ENCODE measurements at places on chromosomes 3 and 15. TPM values are rescaled to one million over a fixed set of nuclear protein-coding genes. Genes with fewer than 3 reads are reported as not detected.

GRCh38 chr3:194294895-194295214 lies 56.3 kb downstream of the CPN2 start:
- DNase-seq: no peak

SLC2A2 gene
- total RNA-seq: not detected

DNA sequence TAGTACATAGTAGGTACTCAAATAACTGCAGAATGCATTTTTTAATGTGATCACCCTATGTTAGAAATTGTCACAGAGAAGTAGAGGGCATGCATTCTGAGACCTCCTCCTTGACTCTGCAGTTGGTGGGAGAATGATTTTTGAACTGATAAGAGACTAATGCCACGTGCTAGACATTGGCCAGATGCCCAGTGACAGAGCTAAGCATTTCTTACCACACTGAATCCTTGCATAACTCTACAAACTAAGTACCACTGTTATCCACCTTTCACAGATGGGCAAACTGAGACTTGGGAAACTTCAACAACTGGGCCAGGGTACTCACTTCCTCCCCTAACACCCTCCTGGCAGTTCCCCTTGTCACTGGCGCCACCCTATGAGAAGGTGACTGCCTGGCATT lies 33.5 kb upstream of the SPATA12 start:
- DNase-seq: no peak

- DNase-seq: no peak
Observed at GRCh38 chr3:51712511-51712931, 5.7 kb downstream of the GRM2 start.

GRCh38 chr3:134666466-134666865 lies 15.6 kb upstream of the KY start:
- no peak for DNase-seq

HYAL1 gene
- 1.1 TPM for total RNA-seq

GOLGA8R gene
- 8.3 TPM for total RNA-seq

GOLGA6B gene
- 0.10 TPM for total RNA-seq

DNA sequence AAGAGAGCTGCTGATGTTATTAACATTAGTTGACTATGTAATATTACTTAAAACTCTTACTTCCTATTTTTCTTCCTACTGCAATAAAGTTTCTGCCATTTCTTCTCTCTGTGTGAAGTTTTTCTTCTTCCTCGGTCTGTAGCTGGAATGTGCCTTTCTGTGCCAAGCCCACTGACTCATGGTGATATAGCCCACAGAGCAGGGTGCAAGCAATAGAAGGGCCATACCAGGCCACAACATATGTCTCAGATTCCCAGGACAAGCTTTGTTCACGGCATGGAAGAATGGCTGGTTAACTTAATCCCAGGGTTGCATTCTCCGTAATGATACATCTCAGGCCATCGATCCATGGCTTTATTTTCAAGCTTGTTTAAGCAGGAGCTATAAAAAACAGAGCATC lies 815.3 kb downstream of the TUSC7 start:
- DNase-seq: no peak

DNA sequence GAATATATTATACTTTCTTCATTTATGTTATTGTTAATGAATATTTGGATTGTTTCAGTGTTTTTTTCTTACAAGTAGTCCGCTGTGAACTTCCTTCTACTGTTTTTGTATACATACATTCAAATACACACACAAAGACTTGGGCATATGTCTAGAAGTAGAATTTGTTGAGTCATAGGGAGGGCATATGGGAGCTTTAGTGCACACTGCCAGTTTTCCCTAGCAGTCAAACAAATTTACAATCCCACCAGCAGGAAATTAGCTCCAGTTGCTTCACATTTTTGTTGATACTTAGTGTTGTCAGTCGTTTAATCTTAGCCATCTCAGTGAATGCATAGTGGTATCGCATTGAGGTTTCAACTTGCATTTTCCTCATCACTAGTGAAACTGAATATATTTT lies 492.3 kb downstream of the DIPK2A start:
- peak; percentile 9 for DNase-seq

DNA sequence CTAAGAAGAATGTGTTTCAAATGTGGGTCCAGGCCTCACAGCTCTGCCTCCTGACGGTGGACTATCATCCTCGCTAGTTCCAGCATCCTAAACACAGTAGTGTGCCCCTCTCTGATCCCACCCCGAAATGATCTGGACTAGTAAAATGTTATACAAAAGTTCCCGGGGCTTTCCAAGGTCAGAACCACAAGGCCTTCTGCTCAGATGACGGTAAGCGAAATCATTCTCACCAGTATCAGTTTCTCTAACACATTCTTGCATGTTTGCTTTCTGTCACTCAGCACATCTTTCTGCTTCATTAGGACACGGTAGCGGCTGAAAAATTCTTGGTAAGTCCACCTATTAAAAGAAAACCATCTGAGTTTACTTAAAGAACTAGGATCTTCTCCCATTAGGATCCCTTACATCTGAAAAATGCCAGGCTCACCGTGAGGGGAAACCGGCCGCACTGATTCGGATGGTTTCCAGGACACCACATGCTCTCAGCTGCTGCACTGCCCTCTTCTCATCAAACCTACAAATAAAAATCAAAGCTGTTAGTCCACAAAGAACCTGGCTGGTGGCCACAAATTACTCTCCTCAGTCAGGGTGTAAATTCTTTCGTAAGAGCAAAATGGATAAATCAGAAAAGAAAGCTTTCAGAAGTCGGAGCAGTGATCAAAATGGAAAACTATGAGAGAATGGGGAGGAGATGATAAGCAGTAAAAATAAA lies 83.9 kb upstream of the MYO5C start:
- DNase-seq: no peak

GRCh38 chr3:119950666-119951325 lies 143.5 kb downstream of the GSK3B start:
- no peak for DNase-seq

- DNase-seq: no peak
Observed at GRCh38 chr3:52534281-52535183, 875 bp upstream of the NT5DC2 start.

GRCh38 chr3:159234306-159234705 lies 432.5 kb downstream of the MFSD1 start:
- DNase-seq: no peak

GRCh38 chr15:69988541-69989225 lies 109.0 kb downstream of the TLE3 start:
- DNase-seq: no peak
